ENCODE measurements at places on chromosomes 7 and 10.

DNA sequence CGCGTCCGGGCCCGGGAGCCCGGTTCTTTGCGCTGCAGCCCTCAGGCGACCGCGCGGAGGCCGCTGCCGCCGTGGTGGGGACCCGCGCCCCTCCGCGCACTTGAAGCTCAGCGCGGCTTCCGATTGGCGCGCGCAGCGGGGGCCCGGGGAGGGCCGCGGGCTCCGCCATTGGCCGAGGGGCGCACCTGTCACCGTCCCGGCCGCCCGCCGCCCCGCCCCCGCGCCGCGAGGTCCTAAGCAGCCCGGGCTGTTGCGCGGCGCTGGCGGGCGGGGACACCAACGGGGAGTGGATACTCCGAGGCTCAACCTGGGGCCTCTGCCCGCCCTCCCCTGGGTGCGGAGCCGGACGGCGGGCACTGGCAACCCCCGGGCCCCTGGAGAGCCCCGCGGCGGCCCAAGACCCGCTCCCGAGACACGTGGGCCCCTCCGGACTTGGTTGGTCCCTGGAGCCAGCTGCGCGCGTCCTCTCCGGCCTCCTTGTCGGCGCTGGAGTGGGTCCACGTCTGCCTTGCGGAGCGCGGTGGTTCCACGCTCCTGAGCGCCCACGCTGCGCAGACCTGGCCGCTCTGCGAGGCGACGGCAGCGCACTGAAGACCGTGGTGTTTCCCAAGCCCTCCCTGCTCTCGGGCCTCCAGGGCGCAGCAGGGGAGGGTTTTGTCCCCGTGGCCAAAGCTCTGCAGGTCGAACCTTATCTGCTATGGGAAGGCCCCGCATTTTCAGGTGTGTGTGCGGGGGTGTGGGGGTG is at the start of gene MNX1:
TSS of gene MNX1 (minus strand) at position 76 of the 745 bp plus-strand sequence. CDS start 313 bp downstream, outside the sequence.
- no peak for DNase-seq

DNA sequence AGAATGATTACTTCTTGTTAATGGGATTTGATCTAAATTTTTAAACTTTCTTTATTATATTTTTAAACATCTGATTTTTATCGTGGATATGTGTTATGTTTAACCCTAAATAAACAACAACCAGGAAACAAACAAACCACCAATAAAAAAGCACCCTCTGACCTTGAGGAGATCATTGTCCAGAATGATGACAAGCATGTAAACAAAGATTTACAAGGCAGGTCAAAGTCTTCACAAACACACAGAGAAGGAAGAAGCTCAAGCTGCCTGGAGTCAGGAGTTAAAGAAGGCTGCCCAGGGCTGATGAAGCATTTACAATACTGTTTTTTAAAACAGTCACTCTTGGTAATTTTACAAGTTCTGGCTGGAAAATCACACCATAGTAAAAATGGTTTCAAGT is 31.0 kb upstream of the EGFR start:
- DNase-seq: no peak

DNA sequence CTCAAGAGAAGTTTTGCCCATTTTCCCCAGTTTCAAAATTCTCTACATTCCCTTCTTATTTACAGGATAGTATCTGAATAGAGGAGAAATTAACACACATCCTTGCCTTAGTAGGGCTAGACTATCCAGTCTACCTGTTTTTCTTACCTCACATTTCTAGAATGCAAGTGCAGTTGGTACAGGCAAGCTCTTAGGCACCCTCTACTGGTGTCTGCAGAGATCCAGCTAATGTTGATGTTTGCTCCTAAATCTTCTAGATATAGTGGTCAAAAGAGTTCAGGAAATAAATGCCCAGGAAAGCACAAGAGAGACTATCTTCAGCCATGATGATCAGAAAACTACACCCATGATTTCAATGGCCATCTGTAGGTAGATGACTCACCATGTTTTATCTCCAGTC is 205.3 kb downstream of the HTR7 start:
- DNase-seq: peak; percentile 48

- DNase-seq: no peak
These were observed 351.1 kb upstream of the ETV1 start for GRCh38 chr7:14340393-14341074.

GRCh38 chr10:130707389-130707979 is 571.3 kb downstream of the GLRX3 start:
- DNase-seq: no peak
